ENCODE measurements at places on chromosomes 6 and 20.

- DNase-seq = no peak
These were observed 33.3 kb downstream of the PDRG1 start for GRCh38 chr20:31918466-31919105.

- DNase-seq = no peak
These were observed 17.7 kb upstream of the TMEM30A start for GRCh38 chr6:75302280-75302679.

- no peak for DNase-seq
These were observed 55.1 kb downstream of the KCNQ5 start for GRCh38 chr6:72676995-72677394.

GRCh38 chr6:96762599-96762998, 74.7 kb downstream of the GPR63 start:
- DNase-seq = no peak

DNA sequence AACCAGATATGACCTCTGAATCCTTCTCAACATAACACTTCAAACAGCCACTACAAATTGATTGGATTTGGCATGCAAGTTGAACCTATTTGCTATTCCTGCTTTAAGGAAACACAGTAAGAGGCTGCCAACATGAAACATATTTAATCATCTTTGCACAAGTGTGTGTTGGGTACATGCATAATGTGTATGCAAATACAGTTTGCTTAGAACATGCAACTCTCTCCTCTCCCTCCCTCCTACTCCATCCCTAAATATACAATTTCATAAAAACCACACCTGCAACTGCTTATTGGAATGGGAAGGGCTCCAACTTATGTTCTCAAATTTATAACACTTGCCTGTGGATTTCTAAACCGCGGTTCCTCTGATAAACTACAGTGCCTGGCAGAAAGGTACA, 71.5 kb downstream of the CD83 start:
- DNase-seq = no peak

- DNase-seq = no peak
These were observed 74.6 kb downstream of the DTD1 start for GRCh38 chr20:18662279-18663040.

- DNase-seq = peak; percentile 70
These were observed 278.1 kb upstream of the SASH1 start for GRCh38 chr6:148064406-148065134.

DNA sequence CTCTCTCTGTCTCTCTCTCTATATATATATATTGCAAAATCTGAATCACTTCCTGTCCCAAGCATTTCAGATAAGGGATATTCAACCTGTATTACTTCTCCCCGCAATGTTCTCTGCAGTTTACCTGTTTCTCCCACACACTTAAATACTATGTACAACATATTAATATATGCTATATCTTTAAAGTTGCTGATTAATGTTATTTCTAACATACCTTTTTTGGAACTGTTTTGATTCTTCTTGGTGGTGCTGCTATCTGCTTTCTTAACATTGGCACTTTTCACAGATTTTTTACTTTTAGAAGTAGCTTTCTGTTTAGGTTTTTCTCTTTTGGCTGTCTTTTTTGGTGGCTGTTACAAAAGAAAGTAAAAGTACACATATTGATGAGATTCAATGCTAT, 27.2 kb downstream of the DEK start:
- no peak for DNase-seq

DNA sequence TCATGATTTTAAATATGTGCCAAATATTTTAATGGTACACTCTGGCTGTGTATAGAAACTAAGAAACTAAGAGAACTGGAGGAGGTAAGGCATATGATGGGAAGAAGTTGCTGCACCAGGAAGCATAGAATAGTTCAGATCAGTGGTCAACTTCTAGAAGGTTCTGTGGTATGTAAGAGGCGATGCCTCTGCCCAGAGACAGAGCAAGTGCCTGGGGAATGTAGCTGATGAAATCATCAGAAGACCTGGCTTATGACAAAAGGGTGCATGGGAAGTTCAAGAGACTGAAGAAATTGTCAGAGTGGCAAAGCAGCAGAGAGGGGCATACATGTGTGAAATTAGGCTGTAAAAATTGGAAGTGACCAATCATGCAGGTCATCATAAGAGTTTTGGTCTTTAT, 580.8 kb downstream of the BMP2 start:
- no peak for DNase-seq

DNA sequence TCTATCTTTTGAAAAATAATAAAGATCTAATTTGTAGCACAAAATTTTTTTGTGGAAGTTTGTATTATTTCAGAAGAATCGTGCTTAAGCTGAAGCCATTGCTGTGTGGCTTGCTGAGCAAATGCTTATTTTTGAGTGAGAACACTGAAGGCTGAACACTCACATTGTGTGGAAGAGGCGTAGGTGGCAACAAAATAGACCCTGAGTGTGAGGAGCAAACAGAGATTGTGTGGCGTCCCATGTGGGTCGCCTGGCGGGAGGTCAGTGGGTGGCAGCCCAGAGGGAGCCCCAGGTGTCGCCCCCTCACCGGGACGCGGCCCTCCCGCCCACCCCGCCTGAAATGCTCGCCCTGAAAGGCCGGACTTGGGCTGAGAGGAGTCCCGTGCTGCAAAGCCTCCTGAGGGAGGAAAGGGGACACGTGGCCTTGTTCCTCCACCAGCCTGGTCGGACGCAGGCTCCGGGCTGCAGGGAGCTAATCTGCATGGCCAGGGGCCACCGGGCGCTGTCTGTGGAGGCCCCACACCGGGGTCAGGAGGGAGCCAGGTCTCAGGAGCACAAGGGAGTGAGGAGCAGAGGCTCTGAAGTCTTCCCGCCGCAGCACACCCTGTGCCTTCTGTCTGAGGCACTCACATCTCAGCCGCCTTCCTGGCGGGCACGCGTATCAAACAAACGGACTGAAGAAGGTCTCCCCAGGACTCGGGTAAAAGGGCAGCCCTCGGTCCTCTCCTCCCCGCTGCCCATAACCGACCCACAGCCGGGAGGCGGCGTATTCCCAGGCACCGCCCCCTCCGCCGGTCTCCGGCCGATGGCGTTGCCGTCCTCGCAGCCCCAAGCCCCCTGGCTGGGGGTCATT, 15.9 kb downstream of the DDO start:
- no peak for DNase-seq

Measured in HFFc6 (cell line).